ENCODE measurements at places on chromosomes 12 and 14. TPM values are rescaled to one million over a fixed set of nuclear protein-coding genes. Genes with fewer than 3 reads are reported as not detected.

TSPAN11 gene
- total RNA-seq = 7.7 TPM

PLA2G1B gene
- total RNA-seq = not detected

SDSL gene
- total RNA-seq = 2.4 TPM

TSPAN19 gene
- total RNA-seq = under 0.01 TPM

SYCP3 gene
- total RNA-seq = not detected

GYS2 gene
- not detected for total RNA-seq

LIN7A gene
- 0.19 TPM for total RNA-seq
